Right lung (tissue), 10 donors: ENCODE measurements at places on chromosomes 16 and 17. TPM values are rescaled to one million over a fixed set of nuclear protein-coding genes. Genes with fewer than 3 reads are reported as not detected.

Gene ABCA8
- polyA plus RNA-seq = 72.9 TPM

Gene PPP1R27
- polyA plus RNA-seq = 0.12 TPM

Gene NTN3
- 6.5 TPM for polyA plus RNA-seq

Gene DPEP2
- 3.0 TPM for polyA plus RNA-seq

Gene NSF
- 27.2 TPM for polyA plus RNA-seq

Gene ZNF597
- polyA plus RNA-seq = 5.0 TPM

Gene HOXB8
- 0.33 TPM for polyA plus RNA-seq

Gene HOXB7
- 6.2 TPM for polyA plus RNA-seq

Gene NPIPB5
- 189 TPM for polyA plus RNA-seq

Gene NTN1
- polyA plus RNA-seq = 8.4 TPM

Gene RCVRN
- 0.33 TPM for polyA plus RNA-seq

Gene NGFR
- 8.1 TPM for polyA plus RNA-seq

Gene DLX3
- polyA plus RNA-seq = 1.7 TPM

Gene CPHXL2
- 0.23 TPM for polyA plus RNA-seq

Gene ZPBP2
- polyA plus RNA-seq = not detected

Gene ANKS4B
- polyA plus RNA-seq = 0.06 TPM

Gene CRYM
- 0.98 TPM for polyA plus RNA-seq
